ENCODE measurements at places on chromosomes 2 and 18.
A peak's percentile ranks its signal among the peaks of the same experiment; 100 is the strongest.

DNA sequence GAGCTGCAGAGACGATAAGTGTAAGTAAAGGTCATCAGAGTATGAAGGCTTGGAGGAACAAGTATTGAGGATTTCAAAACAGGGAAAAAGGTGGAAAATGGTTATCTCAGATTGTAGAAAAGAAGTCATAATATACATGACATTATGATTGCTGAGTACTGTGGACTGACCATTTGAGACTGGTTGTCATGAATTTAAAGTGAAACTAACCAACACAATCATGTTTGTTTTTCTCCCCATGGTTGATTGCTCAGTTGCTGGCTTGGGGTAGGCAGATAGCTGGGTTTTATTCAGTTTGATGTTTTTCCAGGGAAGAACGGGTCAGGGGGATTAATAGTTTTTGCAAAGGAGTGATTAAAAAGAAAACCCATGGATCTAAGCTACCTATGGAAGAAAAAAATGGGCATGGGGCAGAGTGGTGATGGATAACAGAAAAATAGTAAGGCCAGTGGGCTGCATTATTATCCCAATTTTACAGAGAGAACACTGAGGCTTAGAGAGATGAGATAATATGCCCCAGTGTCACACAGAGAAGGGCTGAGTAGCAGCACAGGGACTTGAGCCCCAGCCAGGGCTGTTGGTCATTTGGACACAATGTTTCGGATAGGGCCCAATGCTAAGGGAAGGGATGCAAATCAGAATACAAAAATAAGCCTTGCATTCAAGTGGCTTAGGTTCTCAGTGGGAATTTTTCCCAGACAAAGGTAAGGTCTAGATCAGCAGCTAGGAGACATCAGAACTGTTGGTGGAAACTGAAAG lies 885.7 kb downstream of the DCC start:
- DNase-seq = no peak

GRCh38 chr2:71419145-71419544 lies 34.2 kb upstream of the DYSF start:
- DNase-seq = no peak

DNA sequence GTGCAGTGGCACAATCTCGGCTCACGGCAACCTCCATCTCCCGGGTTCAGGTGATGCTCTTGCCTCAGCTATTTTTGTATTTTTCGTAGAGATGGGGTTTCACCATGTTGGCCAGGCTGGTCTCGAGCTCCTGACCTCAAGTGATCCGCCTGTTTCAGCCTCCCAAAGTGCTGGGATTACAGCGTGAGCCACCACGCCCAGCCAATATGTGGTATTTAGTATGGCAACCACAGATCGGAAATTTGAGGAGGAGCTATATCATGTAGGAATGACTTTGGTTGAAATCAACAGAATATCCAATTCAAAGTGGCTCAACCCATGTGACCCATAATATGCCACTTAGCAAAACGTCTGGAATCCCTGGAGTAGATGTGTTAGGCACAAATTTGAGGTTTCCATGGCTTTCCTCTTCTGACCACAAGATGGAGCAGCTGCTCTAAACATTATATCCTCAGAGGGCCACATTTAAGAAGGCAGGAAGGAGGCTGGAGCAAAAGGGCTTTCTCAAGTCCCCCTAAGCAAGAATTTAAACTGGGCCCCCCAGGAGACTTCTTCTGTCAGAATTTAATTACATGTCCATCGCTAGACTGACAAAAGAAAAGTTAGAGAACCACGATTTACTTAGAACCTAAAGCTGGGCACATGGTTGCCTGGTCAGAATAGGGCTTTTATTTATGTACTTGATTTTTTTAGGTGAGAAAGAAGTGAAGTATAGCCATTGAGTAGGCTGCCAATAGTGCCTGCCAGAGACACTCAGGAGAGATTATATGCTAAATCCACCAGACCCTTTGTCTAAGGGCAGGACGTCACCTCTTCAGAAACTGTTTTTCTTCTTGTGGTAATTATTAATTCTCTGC lies 49.6 kb upstream of the ITSN2 start:
- peak; percentile 65 for DNase-seq

DNA sequence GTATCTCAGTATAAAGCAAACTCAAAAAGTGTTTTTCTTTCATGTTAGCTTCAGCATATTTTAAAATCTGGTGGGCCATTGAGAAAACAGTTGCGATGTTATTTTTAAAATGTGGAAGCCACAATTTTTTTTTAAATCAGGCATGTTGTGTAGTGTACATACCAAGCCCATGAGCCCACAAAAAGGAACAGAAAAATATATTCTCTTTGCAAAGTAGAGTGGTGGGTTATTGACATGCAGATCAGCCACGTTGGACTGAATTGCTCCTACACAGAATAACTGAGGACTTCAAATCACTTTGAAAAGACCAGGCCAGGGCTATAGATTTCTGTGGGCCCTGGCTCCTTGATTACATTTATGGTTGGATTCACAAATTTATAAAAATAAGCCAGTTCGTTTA lies 774.4 kb downstream of the DCC start:
- no peak for DNase-seq

GRCh38 chr18:9057646-9058045 lies 44.9 kb upstream of the NDUFV2 start:
- DNase-seq = no peak

DNA sequence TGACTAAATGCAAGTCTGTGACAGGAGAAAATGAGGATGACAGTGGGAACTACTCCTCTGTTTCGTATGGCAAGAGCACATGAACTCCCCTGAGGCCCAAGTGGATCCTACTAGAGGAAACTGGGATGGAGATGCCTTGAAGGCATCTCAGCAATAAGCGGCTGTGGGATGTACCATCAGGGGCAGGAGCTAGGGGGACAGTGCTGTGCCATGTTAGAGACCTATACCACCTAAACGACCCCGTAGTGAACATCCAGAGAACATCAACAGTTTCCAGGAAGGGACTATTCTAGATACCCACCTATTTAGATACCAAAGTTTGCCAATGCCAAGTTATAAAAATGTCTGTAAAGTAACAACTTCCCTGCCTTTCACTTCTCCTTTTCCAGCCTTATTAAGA lies 860.8 kb upstream of the ACVR2A start:
- no peak for DNase-seq

GRCh38 chr18:14189858-14190257 lies 57.6 kb upstream of the ZNF519 start:
- DNase-seq = peak; percentile 84

GRCh38 chr2:10489842-10490555 lies 41.9 kb upstream of the ODC1 start:
- DNase-seq = no peak

DNA sequence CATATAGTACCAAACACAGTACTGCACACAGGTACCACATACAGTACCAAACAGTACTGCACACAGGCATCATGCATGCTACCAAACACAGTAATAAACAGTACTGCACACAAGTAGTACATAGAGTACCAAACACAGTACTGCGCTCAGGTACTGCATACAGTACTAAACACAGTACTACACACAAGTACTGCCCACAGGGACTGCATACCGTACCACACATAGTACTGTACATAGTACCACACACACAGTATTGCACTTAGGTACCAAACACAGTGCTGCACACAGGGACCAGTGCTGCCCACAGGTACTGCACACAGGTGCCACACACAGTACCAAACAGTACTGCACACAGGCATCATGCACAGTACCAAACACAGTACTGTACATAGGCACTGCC lies 74.9 kb downstream of the ZNF236 start:
- no peak for DNase-seq

GRCh38 chr2:167293943-167294775 lies 405.9 kb downstream of the XIRP2 start:
- no peak for DNase-seq

DNA sequence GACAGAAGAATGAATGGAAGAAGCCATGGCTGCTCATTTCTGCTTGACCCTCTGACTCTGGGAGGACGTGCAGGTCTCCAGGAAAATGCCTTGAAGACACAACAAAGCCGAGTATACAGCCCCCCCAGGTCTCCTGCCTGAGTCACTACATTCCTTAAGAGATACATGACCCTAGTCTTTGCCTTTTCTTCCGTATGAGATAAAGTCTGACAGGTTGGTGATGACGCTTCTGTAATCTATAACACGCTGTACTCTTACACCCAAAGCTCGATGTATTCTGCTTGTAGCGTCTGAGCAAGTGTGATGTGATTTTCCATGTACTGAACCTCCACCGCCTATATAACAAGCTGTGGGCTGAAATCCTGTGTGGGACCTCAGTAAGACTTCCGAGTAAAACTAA lies 77.3 kb downstream of the KCTD1 start:
- DNase-seq = no peak

- DNase-seq = no peak
Observed at GRCh38 chr2:210456571-210456970, 20.0 kb downstream of the LANCL1 start.

DNA sequence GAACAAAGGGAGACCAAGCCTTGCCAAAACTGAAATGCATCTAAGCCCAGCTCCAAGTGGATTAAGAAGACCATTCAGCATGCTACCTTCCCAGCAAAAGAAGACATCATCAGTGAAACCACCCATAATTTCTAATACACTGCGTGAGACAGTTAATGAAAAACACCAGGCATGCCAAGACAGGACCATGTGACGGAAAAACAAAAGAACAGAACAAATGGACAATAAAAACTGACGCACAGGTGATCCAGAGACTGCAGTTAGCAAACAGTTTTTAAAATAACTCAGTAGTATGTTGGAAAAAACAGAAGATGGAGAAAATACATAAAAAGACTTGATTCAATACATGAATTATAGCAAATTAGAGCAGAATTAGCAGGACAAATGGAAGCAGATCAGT lies 15.3 kb downstream of the FAM168B start:
- no peak for DNase-seq

GRCh38 chr2:51990684-51991083 lies 958.8 kb upstream of the NRXN1 start:
- no peak for DNase-seq

DNA sequence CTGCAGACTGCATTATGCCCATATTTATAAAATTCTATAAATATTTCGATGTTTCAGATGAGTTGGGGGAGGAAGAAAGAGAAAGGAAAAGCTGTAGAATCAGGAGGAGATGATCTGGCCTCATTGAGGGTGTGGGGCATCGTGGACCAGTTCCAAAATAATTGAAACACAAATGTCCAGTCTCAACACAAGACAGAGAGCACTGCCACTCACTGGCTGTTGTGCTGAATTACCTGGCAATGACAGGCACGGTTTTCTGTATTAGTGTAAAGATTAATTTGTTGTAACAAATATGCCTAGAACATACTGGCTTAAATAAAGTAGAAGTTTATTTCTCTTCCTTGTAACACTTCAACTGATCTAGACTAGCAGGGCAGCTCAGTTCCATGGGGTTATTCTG lies 24.1 kb downstream of the POLE4 start:
- DNase-seq = no peak

DNA sequence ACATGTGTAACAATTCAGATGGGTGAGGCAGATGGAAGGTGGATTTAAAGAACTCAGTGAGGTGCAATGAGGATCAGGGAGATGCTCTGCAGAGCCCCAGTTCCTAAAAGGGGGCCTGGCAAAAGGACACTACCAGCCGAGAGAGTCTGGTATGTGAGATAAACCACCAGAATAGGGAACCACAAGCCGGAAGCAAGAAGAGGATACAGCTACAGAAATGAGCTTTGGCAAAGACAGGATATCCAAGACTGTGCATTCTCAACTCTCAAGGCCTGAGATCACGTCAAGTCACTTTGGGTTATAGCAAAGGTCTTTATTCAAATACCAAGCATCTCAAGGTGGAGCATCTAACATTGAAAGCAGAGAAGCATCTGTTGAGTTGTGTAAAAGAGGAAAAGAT lies 293.5 kb downstream of the ARHGAP15 start:
- DNase-seq = peak; percentile 29

GRCh38 chr18:55236150-55236931 lies 277.1 kb upstream of the CCDC68 start:
- DNase-seq = peak; percentile 28

DNA sequence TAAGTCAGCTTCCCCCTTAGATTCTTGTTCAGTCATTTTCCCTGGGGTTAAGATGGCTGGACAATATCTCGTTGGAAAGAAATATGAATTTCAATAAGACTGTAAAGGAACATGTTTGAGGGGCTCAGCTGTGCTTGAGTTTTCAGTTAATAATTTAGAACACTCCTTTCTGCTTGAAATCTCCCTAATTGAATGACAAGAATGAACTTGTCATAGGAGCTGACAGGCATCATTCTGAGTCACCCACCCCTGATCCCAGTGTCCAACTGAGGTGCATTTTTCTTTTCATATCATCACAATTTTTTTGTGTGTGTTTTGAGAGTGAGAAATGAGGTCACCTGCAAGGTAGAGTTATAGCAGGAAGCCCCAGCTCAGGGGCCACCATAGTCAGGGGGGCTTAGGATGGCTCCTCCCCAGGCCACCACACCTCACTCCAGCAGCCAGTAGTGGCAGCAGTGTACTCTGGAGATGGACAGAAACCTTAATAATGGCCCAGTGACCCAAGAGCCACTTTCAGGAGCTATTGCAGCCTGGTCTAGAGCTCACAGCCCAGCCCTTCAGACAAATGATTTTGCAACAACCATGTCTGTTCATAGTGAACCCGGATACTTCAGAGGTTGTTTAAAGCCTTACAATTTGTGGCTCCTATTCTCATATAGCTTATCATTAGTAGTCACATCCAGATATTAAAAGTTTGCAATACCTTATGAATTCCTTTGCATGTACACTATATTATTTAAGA lies 174.5 kb downstream of the MAIP1 start:
- no peak for DNase-seq

DNA sequence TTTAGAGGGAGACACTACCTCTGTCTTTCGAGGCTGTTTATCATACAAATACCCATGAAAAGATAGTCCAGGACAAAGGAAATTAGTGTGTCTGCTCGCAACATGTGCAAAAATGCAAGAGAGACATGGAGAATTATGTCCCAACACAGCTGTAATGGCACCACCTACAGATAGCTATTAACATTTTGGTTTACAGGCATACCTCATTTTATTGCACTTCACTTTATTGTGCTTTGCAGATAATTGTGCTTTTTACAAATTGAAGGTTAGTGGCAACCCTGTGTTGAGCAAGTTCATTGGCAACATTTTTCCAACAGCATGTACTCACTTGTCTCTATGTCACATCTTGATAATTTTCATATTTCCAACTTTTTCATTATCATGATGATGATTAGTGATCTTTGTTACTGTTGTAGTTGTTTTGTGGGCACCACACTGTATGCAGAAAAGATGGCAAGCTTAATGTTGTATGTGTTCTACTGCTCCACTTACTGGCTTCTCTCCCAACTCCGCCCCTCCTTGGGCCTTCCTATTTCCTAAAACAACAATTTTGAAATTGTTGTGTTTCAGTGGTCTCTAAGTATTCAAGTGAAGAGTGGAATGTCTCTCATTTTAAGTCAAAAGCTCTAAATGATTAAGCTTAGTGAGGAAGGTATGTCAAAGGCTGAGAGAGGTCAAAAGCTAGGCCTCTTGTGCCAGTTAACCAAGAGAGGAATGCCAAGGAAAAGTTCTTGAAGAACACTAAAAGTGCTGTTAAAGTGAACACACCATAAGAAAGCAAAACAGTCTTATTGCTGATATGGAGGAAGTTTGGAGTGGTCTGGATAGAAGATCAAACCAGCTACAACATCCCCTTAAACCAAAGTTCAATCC lies 52.0 kb downstream of the ANKRD12 start:
- no peak for DNase-seq

GRCh38 chr2:20488201-20488641 lies 41.3 kb downstream of the RHOB start:
- no peak for DNase-seq

- no peak for DNase-seq
Observed at GRCh38 chr18:59820663-59821062, 79.1 kb upstream of the PMAIP1 start.

All from activated CD4-positive, alpha-beta T cell treated with anti-CD3 and anti-CD28 coated beads, Interleukin-2, Interleukin-6, amounts not matched to agents 100 ng/mL and 50 ng/mL, durations not matched to agents 16 hours and 8 hours (primary cell).